ENCODE measurements at places on chromosomes 5 and 9.

GRCh38 chr9:89949111-89949510 lies 344.3 kb downstream of the GADD45G start:
- H3K27ac ChIP-seq, result no peak overlapping the region
- no peak for DNase-seq
- no peaks in the 10 kb centered on the region for H3K27me3 ChIP-seq
- no peaks in the 10 kb centered on the region for H3K4me1 ChIP-seq

GRCh38 chr5:166582416-166582815 lies 1709.0 kb upstream of the WWC1 start:
- H3K36me3 ChIP-seq, result no peaks in the 10 kb centered on the region
- no peak for DNase-seq
- no peaks in the 10 kb centered on the region for H3K4me1 ChIP-seq
- no peaks in the 10 kb centered on the region for H3K27me3 ChIP-seq

DNA sequence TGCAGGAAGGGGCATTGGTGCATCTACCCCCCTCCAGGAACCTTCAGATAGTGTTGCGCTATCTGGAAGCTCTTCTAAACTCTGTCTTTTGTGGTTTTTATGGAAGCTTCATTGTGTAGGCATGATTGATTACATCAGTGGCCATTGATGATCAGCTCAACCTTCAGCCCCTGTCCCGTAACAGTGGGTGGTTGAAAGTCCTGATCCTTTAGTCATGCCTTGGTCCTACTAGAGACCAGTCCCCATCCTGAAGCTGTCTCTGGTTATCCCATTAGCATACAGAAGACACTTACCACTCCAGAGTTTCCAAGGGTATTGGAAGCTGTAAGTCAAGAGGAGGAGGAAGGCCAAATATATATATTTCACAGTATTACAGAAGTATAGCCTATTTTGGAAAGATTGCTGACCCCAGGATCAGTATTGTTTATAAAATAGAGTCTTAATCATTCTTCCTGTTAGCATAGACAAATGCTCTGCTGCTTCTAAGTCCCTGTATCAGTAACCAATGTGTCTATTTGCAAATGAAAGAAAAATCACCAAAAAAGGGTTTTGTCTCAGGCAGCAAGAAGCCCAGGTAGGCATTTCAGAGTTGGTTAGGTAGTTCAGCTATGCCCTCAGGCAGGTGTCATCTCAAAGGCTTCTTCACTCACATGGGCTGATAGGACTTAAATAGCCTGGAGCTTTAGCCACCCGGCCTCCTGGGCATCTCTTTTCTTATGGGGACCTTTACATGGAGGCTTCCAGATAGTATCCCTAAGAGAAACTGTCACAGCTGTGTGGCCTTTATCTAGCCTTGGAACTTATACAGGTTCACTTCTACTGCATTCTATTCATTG lies 41.6 kb downstream of the SPIN1 start:
- peaks cover 15% of the 10 kb centered on the region for H3K4me1 ChIP-seq
- H3K27me3 ChIP-seq, result no peaks in the 10 kb centered on the region
- peaks cover 2% of the 10 kb centered on the region for H3K36me3 ChIP-seq
- H3K4me3 ChIP-seq, result no peak overlapping the region
- no peak for DNase-seq
- H3K27ac ChIP-seq, result no peak overlapping the region

GRCh38 chr9:72006501-72006900 lies 53.9 kb downstream of the C9orf57 start:
- no peak overlapping the region for H3K27ac ChIP-seq
- H3K36me3 ChIP-seq, result no peaks in the 10 kb centered on the region
- no peaks in the 10 kb centered on the region for H3K27me3 ChIP-seq
- no peak overlapping the region for H3K4me3 ChIP-seq

GRCh38 chr5:1734271-1734907 lies 65.2 kb downstream of the MRPL36 start:
- H3K27me3 ChIP-seq, result peaks cover 38% of the 10 kb centered on the region
- no peaks in the 10 kb centered on the region for H3K36me3 ChIP-seq
- H3K4me3 ChIP-seq, result no peak overlapping the region
- H3K4me1 ChIP-seq, result no peaks in the 10 kb centered on the region
- no peak for DNase-seq
- H3K27ac ChIP-seq, result no peak overlapping the region

DNA sequence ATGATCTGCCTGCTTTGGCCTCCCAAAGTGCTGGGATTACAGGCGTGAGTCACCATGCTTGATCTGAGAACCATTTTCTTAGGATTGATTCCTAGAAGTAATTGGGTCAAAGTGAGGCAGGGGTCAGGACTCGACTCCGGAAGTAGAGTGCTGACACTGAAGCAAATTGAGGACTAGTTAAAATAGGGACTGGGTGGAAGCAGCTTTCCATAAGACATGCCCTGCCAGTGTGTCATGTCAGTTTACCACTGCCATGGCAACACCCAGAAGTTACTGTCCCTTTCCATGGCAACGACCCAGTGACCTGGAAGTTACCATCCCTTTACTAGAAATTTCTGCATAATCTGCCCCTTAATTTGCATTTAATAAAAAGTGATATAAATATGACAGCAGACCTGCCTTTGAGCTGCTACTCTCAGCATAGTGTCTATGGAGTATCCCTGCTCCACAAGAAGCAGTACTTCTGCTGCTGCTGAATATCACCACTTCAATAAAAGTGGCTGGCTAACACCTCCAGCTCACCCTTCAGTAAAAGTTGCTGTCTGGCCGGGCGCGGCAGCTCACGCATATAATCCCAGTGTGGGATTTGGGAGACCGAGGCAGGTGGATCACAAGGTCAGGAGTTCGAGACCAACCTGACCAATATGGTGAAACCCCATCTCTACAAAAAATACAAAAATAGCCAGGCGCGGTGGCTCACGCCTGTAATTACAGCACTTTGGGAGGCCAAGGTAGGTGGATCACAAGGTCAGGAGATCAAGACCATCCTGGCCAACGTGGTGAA lies 47.8 kb upstream of the JADE2 start:
- no peaks in the 10 kb centered on the region for H3K27me3 ChIP-seq
- peaks cover 12% of the 10 kb centered on the region for H3K4me1 ChIP-seq
- H3K4me3 ChIP-seq, result no peak overlapping the region
- H3K36me3 ChIP-seq, result no peaks in the 10 kb centered on the region
- no peak overlapping the region for H3K27ac ChIP-seq

DNA sequence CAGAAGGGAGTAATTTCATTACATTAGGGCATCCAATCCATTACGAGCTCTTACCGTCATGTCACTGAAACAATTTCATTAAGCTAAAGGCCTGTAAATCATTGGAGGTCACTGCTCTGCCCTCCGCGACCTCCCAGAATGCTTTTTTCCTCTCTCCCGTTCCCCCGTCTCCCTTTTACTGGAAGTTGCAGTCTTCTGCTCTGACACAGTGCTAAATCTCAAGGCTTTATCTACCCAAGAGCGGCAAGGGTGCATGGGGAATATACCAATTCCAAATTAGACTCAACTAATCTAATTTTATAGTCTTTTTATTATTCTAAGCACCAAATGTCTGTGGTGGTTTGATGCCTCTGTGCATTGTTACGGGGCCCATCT lies 265.7 kb upstream of the PANK3 start:
- H3K4me1 ChIP-seq, result no peaks in the 10 kb centered on the region
- H3K27me3 ChIP-seq, result peaks cover 4% of the 10 kb centered on the region
- H3K36me3 ChIP-seq, result no peaks in the 10 kb centered on the region
- no peak overlapping the region for H3K27ac ChIP-seq

- no peaks in the 10 kb centered on the region for H3K36me3 ChIP-seq
- H3K27me3 ChIP-seq, result no peaks in the 10 kb centered on the region
- H3K4me3 ChIP-seq, result no peak overlapping the region
- no peak overlapping the region for H3K27ac ChIP-seq
Observed at GRCh38 chr9:9846557-9846956, 766.2 kb downstream of the PTPRD start.

GRCh38 chr5:169121630-169122420 lies 179.1 kb downstream of the SLIT3 start:
- no peak overlapping the region for H3K27ac ChIP-seq
- no peaks in the 10 kb centered on the region for H3K4me1 ChIP-seq
- no peak for DNase-seq
- no peaks in the 10 kb centered on the region for H3K27me3 ChIP-seq
- H3K4me3 ChIP-seq, result no peak overlapping the region
